ENCODE measurements at places on chromosomes 4 and X.
A peak's percentile ranks its signal among the peaks of the same experiment; 100 is the strongest.

- no peak overlapping the region for H3K4me3 ChIP-seq
- no peaks in the 10 kb centered on the region for H3K36me3 ChIP-seq
- no peak overlapping the region for H3K27ac ChIP-seq
- H3K27me3 ChIP-seq, result no peaks in the 10 kb centered on the region
These were observed 30.9 kb upstream of the FAM156A start for GRCh38 chrX:52988985-52989917.

GRCh38 chrX:48514126-48514806 lies 5.5 kb downstream of the PORCN start:
- peaks cover 32% of the 10 kb centered on the region for H3K36me3 ChIP-seq
- H3K27ac ChIP-seq, result no peak overlapping the region
- H3K27me3 ChIP-seq, result no peaks in the 10 kb centered on the region
- ATAC-seq, result no peak
- H3K4me1 ChIP-seq, result peaks cover 20% of the 10 kb centered on the region

DNA sequence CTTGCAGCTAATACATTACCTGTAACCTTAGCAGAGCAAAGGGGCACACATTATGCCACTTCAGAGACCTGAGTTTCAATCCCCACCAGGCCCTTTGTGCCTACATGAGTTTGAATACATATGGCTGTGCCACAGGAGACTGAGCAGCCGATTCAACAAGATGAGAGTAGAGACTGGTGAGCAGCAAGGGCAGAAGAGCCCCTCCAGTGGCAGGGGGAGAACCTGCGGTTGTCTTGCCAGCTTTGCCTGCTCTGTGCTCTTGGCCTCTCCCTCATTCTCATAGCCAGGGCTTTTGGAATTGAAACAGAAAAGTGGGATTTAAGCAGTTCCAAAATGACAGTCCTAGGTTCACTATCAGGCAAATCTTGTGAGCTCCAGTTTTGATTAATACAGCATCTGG lies 52.3 kb upstream of the CLNK start:
- H3K4me3 ChIP-seq, result no peak overlapping the region
- H3K4me1 ChIP-seq, result peaks cover 37% of the 10 kb centered on the region
- no peaks in the 10 kb centered on the region for H3K36me3 ChIP-seq
- H3K27ac ChIP-seq, result peak overlapping the region; percentile 66
- ATAC-seq, result no peak

- no peaks in the 10 kb centered on the region for H3K4me1 ChIP-seq
- no peak overlapping the region for H3K27ac ChIP-seq
These were observed 47.7 kb upstream of the MAN2B2 start for GRCh38 chr4:6527259-6527658.

DNA sequence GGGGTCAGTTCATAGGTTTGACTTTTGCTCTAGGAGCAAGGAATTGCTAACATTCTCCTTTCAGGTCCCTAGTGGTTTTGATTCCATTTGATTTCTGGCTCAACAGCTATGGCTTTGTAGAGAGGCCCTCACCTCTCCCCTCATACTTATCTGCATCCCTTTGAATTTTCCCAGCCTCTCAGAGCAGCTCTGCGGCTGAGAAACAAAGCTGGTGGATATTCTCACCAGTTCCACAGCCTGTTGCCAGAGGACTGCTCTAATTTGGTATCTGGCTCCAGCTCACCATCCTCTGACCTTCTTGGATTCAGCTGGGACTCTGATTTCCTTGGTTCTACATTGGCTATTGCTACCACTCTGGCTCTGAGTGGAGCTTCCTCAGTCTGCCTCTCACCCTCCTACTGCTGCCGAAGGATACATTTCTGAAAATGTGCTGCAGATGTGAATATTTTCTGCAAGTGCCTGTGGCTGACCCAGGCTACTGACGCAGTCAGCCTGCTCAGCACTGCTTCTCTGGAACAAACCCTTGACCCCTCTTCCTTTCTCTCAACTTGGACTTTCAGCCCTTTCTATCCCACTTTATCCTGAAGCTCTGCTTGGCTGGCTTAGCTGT lies 110.9 kb upstream of the ENPEP start:
- ATAC-seq, result no peak
- H3K27me3 ChIP-seq, result peaks cover 8% of the 10 kb centered on the region
- no peaks in the 10 kb centered on the region for H3K4me1 ChIP-seq
- H3K36me3 ChIP-seq, result no peaks in the 10 kb centered on the region
- H3K4me3 ChIP-seq, result no peak overlapping the region

- ATAC-seq, result no peak
- H3K27me3 ChIP-seq, result no peaks in the 10 kb centered on the region
- H3K4me3 ChIP-seq, result no peak overlapping the region
- no peaks in the 10 kb centered on the region for H3K4me1 ChIP-seq
- H3K27ac ChIP-seq, result no peak overlapping the region
These were observed 338.1 kb downstream of the BCOR start for GRCh38 chrX:39759526-39760224.

DNA sequence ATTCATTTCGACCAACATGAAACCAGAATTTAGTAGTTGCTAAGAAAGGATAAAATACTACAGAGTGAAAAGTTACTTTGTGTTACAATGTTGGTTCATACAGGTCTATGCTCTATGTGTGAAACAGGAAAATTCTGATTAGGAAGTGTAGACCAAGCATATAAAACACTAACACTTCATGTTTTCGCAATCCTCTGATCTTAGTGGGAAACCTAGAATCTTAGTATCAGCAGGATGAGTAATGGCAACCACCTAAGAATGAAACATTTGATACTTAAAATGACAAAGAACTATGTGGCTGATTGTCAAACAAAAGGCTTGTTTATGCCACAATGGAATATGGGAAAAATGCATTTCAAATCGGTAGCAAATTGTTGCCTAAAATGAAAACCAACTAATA lies 116.1 kb downstream of the AMMECR1 start:
- no peak overlapping the region for H3K27ac ChIP-seq
- no peak overlapping the region for H3K4me3 ChIP-seq
- ATAC-seq, result no peak
- H3K4me1 ChIP-seq, result no peaks in the 10 kb centered on the region
- H3K27me3 ChIP-seq, result no peaks in the 10 kb centered on the region
- H3K36me3 ChIP-seq, result no peaks in the 10 kb centered on the region

DNA sequence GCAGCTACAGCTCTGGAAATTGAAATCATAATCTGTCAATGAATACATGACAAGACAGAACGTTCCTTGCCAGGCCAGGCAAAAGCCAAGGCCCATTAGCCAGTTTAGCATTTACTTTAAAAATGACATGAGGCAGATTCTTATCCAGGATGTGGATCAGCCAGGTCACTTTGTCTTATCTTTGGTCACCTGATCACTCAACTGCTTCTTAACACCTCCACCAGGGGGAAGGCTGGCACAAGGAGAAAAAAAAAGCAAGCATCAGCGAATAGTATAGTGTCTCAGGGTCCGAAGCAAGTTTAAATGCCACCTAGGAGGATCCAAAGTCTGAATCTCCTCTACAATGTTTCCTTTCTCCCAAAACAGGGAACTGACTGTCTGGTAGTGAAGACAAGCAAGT lies 18.8 kb downstream of the ATP1B4 start:
- no peaks in the 10 kb centered on the region for H3K36me3 ChIP-seq
- no peaks in the 10 kb centered on the region for H3K27me3 ChIP-seq
- H3K4me3 ChIP-seq, result no peak overlapping the region
- H3K4me1 ChIP-seq, result peaks cover 6% of the 10 kb centered on the region
- no peak for ATAC-seq

Data from stimulated activated memory B cell treated with anti-CD40 and anti-IgM and Interleukin-4, amounts not matched to agents 10 μg/mL and 1 μg/mL and 100 μg/mL, for 72 hours (primary cell).